ENCODE measurements at places on chromosomes 12 and 14.

DNA sequence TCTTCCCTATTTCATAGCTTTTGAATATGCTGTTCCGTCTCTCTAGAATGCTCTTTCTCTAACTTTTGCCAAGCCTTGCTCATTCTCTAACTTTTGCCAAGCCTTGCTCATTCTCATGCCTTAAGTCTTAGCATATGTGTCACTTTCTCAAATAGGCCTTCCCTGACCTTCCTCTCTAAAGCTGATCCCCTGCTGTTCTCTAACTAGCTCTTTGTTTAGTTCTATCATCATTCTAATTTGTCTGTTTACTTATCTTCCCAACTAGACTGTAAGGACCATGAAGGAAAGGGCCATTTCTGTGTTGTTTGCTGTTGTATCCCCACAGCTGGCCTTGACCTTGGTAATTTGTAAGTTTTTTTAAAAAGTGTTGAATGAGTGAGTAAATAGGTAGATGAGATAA, 71.1 kb downstream of the ZNF641 start:
- DNase-seq: no peak

DNA sequence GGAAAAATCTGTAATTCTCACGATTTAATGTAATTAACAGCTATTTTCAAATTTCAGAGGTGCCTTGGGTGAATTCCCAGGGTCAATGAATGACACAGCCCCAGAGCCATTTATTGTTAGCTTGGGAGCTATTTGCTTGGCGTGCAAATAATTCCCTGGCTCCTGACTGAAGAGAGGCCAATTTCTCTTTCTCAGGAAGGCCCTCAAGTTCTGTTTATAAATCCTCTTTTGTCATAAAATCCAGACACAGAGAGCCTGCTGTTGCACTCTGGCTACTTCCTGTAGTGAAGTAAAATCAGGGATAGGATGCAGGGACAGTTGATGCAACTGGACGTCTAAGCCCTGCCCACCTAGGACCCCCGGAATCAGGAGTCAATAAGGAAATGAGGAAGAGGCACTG, 154.3 kb downstream of the TMX1 start:
- DNase-seq: no peak

- DNase-seq: peak; percentile 73
Observed at GRCh38 chr12:120639771-120640721, at the start of gene CABP1. CABP1 (plus strand) TSS chr12:120640626; CDS start chr12:120640686, 60 bp downstream.

GRCh38 chr12:46557539-46558373, 185.2 kb upstream of the SLC38A2 start:
- DNase-seq: no peak

DNA sequence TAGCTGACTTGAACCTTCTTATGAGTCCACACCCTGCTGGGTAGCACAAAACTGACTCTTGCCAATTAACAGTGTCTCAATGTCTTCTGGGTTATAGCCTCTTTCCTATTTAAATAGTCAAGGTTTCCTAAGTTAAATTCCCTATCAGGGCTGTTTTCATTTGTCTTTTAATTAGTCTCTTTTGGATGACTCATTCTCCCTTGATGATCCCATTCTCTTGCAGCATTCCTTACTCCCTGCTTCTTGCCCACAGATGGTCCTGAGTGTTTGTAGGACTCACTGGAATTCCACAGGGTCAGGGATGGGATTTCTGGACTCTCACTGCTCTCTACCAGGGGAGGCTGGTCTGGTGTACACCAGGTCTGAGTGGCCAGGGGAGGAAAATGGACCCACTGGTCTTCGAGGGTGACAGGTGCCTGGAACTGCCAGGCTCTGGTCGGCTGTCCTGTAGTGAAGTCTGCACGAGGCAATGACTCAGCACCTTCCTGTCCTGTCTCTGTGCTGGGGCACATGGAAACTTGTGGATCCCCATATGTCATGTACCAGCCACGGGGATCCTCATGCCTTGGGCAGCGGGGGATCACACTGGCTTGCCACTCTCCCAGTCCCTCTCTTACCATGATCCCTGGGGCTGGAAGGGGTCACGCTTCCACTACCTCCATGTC, 236.5 kb upstream of the PELI2 start:
- DNase-seq: no peak

DNA sequence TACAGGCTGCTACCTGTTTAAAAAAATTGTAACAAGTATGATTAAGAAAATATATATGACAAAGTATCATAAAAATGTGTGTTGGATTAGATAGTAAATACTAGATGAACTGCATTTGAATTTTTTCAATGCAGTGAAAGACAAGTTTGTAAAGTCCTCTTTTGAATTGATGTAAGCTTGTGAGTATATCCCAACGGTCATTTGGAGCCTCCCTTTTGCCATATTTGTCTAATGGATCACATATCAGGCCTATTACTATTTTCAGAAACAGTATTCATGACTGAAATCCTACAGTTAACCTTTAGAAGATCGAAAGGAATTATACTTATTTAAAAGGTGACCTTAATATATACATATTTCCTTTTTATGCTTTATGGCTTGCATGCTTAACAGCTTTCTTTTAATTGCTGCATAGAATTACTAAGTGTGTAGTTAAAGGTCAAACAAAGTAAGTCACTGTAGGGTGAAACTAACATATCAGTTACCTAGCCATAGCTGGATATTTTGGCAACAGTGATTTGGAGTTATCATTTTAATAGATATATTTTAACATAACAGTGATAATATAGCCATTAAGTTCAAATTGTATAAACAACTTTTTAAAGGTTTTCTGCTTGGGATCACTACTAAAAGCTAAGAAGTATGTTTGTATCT, 53.6 kb downstream of the USP15 start:
- no peak for DNase-seq

DNA sequence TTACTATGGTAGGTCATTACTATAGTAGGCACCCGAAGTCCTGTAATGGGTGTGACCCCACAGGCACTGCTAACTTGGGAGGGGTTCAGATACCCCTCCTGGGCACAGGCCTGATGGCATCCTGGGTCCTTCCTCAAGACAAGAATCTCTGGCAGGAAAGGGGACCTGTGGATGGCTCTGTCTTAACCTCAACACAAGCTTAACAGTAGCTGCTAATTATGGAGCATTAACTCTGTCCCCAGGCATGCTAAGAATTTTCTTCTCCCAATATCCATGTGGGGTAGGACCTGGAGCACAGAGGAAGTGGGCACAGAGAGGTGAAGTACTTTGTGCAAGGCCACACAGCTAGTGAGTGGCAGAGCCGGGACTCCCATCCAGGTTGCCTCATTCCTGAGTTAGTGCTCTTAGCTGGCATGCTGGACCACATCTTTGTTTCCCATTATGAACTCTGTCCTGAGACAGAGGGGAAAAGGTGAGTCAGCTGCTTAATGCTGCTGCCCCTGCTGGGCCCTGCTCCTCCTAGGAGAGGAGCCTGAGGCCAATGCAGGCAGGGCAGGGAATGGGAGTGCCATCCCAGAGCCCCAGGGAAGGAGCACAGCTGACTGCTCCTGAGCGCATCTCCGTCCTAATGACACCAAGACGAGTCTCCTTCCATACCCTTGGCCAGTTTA, 32.1 kb downstream of the GALNT16 start:
- no peak for DNase-seq

- DNase-seq: no peak
Observed at GRCh38 chr12:75955251-75955650, 76.3 kb downstream of the PHLDA1 start.

GRCh38 chr14:92457016-92457565, 56.5 kb upstream of the RIN3 start:
- no peak for DNase-seq

DNA sequence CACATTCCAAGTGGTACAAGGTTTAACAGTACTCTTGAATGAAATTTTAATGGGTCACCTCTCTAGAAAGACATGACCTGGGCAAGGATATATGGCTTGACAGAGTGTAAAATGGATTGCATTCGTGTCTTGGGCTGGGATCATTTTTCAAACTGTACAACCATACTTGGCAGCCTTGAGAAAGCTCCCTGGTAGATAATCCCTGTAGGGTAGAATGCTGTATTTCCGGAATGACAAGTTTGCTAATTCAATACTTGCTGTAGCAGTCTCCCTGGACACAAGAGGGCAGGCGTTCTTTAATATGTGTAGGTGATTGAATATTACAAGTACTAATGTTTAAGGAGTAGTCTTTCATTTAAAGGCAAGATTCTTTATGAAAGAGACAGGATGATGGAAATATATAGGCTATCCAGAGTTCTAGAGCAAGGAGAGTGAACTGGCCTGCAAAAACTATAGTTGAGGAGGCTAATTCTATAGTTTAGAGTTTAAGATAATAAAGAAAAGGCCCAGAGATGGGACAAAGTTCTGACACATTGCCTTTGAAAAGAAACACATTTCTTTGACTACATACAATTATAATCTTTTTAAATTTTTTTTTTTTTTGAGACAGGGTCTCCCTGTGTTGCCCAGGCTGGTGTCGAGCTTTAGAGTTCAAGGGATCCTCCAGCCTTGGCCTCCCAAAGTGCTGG, 53.4 kb downstream of the PLBD1 start:
- DNase-seq: peak; percentile 14

- no peak for DNase-seq
Observed at GRCh38 chr14:99747167-99747566, 46.0 kb upstream of the EML1 start.

DNA sequence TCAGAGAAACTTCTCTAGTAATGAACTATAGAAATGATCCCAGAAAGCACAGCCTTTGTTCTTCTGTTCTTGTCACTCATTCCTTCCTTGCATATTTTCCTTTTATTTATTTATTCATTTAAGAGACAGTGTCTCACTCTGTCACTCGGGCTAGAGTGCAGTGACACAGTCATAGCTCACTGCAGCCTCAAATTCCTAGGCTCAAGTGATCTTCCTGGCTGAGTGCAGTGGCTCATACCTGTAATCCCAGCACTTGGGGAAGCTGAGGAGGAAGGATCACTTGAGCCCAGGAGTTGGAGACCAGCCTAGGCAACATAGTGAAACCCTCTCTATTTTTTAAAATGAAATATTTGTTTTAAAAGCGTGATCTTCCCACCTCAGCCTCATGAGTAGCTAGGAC, 11.5 kb downstream of the TECPR2 start:
- no peak for DNase-seq

DNA sequence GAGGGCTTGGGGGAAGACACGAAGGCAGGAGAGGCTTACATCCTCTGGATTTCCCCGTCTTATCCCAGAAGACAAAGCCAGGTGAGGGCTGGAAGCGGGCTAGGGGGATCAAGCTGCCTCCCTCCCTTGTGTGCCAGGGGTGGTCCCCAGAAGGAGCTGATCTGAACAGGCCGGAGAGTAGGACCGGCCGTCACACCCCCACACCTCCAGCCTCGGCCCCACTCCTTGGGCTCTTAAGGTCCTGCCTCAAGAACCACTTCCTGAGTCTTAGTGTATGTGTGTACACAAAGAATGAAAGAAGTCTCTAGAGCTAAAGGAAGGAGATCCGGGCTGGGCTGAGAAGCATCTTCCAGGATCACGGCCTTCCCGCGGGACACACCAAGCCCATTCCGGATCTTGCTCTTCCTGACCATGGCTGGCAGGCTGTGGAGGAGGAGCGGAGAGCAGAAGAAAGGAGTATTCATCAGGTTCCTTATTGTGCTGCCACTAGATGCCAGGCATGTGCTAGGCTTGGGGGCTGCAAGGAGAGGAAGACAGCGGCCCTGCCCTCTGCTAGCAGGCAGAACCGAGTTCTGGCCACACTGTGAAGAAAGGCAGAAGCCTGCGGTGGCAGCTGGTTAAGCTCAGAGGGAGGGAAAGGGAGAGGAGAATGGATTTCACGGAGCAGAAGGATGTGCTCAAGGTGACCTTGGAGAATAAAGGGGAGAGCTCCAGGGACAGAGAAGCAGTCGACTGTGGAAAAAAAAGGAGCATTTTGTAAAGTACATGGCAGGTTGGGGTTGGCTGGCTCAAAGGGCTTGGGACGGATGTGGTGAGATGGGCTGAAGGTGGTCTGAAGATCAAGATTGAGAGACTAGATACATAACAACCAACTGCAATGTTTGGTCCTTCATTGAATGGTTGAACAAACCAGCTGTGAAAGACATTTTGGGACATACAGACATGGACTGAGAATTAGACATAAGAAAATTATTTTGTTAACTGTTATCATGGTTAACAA, 1.3 kb upstream of the CD63 start:
- DNase-seq: no peak

DNA sequence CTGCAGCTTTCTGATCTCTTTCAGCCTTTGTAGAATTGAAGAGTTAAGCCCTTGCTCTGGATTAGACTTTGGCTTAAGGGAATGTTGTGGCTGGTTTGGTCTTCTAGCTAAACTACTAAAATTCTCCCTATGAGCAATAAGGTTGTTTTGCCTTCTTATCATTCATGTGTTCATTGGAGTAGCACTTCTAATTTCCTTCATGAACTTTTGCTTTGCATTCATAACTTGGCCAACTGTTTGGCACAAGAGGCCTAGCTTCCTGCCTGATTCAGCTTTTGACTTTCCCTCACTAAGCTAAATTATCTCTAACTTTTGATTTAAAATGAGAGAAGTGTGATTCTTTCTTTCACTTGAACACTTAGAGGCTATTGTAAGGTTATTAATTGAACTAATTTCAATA, 384.3 kb downstream of the RAD51B start:
- no peak for DNase-seq

DNA sequence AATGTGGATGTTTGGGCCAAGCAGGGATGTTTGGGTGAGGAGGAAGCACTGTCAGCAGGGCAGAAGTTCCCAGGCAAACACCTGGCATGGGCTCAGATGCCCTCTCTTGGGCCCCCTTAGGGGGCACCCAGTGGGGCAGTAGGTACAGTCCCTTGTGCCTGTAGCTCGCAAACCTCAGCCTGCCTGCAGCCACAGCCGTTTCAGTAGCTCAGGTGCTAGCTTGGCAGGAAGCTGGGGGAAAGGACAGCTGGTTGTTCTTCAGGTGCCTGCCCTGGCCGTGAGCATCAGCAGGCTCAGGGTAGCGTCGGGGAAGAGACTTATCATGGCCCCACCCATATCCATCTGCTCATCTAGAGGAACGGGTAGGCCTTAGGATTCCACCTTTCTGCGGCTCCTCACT, 67.5 kb downstream of the B4GALNT3 start:
- DNase-seq: no peak

DNA sequence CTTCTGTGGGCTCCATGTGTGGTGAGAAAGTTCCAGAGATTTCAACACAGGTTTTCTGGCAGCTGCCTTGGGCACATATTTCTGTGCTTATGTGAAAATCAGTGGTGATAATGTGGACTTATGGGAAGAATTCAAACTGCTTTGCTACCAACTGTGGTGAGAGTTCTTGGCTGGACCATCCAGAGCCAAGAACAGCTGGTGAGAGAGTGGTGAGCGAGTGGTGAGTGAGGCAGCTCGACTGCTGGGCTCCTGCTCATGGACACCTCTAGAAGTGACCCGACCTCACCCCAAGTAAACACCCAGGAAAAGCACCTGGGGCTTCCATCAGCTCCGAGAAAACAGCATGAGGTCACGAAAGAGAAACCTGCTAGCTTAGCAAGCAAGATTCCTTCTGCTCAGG, 106.4 kb downstream of the PIWIL1 start:
- DNase-seq: no peak

GRCh38 chr12:15732341-15733061, 56.7 kb downstream of the EPS8 start:
- no peak for DNase-seq

All from HEK293T (cell line).